ENCODE measurements at places on chromosomes 5 and 9.

DNA sequence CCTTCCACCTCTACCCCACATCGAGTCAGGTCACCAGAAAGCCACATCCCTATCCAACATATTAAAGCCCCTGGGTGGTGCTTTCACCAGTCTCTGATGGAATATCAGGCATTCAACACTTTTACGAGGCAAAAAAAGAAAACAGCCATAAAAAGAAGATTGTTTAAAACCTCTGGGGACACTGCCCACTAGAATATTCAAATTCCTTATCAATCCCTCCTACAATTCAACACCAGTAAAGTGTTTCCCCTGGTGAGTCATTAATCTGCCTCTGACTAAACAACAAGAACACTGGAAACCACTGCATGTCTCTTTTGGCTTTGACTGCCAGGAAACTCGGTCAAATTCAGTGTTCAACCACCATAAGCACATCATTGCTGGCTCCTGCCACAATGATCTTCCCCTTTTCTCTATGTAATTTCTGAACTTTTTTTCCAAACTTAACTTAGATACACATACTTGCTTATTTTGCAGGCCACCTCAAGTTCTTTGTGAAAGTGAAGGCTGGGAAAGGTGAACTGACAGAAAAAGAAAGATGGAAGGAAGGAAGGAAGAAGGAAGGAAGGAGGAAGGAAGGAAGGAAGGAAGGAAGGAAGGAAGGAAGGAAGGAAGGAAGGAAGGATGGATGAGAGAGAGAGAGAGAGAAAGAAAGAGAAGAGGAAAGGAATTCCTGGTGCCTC is 105.3 kb downstream of the PAX5 start:
- DNase-seq, result peak; percentile 78

GRCh38 chr5:60248901-60249300 is 355.4 kb upstream of the PDE4D start:
- no peak for DNase-seq

- no peak for DNase-seq
Measured at GRCh38 chr9:129714511-129715061, 38.3 kb downstream of the PTGES start.

- DNase-seq, result no peak
Measured at GRCh38 chr9:78676009-78676408, 379.1 kb downstream of the PSAT1 start.

DNA sequence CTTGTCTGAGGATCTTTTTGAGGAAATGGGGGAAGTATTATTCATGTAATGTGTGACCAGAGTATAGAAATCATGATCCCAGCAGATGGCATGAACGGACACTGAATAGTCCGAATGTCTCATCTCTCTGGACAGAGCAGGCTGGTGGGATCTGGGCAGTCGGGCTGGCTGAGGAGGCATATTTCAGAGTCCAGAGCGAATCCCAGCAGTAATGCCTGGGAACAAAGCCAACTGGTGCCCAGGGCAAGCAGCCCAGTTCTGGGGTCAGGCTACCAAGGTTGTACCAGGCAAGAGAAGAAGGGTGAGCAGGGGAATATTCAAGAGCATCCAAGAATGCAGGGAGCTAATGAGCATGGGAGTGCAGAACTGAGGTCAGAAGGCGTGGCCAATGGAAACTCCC is 306.4 kb downstream of the ZSWIM6 start:
- DNase-seq, result no peak

DNA sequence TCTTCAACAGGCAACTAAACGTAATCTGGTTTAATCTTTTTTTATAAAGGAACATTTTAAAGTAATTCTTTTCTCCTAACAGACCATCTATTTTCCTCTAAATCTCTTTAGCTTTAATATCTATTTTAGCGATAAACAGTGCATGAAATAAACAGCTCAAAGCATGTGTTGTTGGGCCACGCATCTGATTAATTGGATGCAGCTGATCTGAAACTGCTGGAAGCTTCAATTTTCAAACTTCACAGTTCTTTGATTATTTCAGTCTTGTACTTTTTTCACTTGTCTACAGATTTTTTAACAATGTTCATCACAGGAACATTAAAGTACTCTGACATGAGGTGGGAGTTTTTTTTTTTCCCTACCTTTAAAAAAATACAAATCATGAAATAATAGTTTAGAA is 443.6 kb downstream of the HCN1 start:
- DNase-seq, result no peak
